ENCODE measurements at places on chromosomes 13 and 19.

DNA sequence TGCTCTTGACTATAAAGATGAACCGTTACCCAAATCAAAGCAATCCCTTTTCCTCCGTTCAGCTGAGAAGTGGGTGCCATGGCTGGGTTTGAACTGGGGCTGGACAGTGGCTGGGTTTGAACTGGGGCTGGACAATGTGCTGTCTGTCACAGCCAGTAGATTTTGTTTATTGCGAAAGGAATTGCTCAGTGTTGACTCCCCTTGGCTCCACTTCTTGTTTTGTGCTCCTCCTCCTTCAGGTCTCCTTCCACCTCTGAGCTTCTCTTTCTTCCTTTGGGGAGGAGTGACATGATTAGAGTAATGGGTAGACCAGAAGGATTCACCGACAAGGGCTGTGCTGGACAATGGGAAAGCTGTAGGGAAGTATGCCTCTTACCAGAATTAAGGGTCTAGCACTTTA lies 19.4 kb upstream of the MBNL2 start:
- DNase-seq: no peak

- DNase-seq: no peak
Observed at GRCh38 chr13:111897846-111898215, 169.1 kb upstream of the SOX1 start.

DNA sequence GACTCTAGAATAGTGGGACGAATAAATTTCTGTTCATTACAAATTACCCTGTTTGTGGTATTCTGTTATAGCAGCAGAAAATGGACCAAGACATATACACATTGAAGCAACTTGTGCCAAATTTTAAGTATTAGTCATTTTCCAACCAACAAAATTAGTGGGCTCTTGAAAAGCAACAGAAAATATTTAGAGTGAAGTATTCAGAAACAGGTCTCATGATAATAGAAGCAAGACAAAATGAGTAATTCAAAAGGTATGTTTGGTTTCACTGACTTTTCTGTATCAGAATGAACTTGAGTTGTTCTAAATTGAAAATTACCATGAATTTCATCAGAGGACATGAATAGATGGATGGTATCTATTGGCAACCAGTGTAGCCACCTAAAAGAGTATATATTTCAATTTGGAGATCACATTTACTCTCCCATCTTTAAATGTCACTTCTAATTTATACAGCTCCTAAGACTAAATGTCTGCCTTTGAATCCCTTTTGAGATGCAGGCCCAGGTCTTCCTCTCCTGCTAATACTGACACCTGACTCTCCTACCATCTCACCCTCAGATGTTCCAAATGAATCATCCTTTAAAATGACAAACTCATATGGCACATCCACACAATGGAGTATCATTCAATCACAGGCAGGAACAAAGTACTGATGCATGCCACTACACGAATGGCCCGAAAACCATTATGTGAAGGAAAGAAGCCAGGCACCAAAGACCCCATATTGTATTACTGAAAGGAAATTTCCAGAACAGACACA lies 40.7 kb upstream of the DOCK9 start:
- no peak for DNase-seq

GRCh38 chr19:16496613-16496983 lies 404 bp downstream of the C19orf44 start:
- DNase-seq: no peak

GRCh38 chr13:25503856-25504255 lies 132.1 kb downstream of the ATP8A2 start:
- no peak for DNase-seq

DNA sequence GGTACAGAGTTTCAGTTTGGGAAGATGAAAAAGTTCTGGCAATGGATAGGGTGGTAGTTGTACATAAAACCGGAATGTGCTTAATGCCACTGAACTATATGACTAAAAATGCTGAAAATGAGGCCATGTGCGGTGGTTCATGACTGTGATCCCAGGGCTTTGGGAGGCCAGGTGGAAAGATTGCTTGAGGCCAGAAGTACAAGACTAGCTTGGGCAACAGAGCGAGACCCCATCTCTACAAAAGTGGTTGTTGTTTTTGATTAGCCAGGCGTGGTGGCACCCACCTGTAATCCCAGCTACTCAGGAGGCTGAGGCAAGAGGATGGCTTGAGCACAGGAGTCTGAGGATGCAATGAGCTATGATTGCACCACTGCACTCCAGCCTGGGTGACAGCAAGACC lies 12.8 kb downstream of the SMAD9 start:
- no peak for DNase-seq

DNA sequence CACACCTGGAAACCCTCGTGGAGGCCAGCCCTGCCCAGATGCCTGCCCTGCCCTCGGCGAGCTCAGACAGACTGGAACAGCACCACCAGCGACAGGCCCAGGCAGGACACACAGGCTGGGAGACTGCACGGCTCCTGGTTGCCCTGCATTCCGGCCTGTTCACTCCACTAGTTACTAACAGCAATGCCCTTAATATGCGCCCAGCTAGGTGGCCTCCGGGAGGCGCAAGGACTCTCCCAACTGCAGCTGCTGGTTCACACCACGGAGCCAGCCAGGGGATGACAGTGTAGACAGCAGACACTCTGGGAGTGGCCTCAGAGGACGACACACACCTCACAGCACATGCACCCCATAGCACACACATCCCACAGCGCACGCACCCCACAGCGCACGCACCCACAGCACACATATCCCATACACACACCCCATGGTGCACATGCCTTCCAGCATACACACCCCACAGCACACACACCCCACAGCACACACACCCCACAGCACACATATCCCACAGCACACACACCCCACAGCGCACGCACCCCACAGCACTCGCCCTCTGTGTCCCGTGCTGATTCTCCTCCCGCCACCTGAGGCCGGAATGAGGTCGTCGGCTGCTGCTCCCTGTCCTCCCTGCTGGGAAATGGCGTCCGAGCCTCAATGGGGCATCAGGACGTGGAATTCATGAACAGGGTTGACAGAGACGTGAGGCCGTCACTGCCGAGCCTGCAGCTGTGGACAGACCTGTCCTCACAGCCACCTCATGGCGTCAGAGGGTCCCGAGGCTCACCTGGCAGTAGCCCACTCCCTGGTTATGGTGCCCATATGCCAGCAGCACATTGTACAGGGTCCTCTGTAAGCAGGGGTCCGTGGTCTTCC lies 13.6 kb downstream of the GRTP1 start:
- DNase-seq: no peak

GRCh38 chr13:93715866-93716265 lies 489.3 kb downstream of the GPC6 start:
- no peak for DNase-seq

- DNase-seq: no peak
Observed at GRCh38 chr19:32895384-32895783, 25.8 kb upstream of the SLC7A9 start.

DNA sequence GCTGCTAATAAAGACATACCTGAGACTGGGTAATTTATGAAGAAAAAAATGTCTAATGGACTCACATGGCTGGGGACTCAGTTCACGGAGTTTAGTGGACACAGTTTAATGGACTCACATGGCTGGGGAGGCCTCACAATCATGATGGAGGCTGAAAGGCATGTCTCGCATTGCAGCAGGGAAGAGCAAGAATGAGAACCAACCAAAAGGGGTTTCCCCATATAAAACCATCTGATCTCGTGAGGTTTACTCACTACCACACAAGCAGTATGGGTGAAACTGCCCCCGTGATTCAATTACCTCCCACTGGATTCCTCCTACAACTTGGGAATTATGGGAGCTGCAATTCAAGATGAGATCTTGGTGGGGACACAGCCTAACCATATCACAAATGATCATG lies 1181.2 kb downstream of the PCDH9 start:
- DNase-seq: no peak

GRCh38 chr13:113926951-113927660 lies 46.8 kb downstream of the C13orf46 start:
- DNase-seq: no peak

DNA sequence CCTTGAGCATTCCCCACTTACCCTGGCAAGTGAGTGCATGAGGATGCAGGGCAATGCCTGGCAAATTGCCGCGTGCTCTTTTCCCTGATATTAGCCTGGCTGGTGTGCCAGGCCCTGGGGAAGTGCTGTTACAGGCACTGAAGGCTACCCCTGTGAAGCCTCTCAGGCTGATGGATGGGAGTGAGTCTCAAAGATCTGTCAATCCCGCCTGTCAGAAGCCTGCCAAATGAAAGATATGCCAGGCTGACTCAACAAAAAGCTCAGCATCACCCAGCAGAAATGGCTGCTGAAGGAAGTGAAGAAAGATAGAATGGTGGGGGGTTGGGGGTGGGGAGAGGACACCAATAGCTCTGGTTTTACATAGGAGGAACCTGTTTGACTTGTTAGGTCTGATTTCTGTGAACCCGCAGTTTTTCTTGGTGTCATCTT lies 112.1 kb downstream of the LACC1 start:
- no peak for DNase-seq

GRCh38 chr13:24257497-24257896 lies 51.9 kb upstream of the C1QTNF9 start:
- no peak for DNase-seq

- DNase-seq: peak; percentile 74
Observed at GRCh38 chr13:75372517-75372916, 109.5 kb downstream of the TBC1D4 start.

DNA sequence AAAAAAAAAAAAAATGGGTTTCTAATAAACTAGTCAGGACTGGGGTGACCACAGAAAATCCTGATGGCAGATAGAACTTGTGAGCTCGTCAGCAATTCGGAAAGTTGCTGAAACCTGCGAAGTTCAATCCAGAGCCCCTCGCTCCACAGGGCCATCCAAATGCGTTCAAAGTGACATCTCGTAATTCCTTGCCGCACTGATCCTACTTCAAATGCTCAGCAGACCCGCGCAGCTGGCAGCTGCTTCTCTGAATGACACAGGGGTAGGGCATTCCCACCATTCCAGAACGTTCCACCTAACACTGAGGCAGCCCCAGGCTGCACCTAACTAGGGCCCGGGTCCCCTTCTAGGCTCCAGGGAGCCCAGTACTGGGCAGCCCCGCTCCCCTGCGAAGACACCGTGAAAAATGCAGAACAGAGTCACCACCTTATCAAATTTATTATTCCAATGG lies 4.8 kb upstream of the DAPK3 start:
- no peak for DNase-seq

DNA sequence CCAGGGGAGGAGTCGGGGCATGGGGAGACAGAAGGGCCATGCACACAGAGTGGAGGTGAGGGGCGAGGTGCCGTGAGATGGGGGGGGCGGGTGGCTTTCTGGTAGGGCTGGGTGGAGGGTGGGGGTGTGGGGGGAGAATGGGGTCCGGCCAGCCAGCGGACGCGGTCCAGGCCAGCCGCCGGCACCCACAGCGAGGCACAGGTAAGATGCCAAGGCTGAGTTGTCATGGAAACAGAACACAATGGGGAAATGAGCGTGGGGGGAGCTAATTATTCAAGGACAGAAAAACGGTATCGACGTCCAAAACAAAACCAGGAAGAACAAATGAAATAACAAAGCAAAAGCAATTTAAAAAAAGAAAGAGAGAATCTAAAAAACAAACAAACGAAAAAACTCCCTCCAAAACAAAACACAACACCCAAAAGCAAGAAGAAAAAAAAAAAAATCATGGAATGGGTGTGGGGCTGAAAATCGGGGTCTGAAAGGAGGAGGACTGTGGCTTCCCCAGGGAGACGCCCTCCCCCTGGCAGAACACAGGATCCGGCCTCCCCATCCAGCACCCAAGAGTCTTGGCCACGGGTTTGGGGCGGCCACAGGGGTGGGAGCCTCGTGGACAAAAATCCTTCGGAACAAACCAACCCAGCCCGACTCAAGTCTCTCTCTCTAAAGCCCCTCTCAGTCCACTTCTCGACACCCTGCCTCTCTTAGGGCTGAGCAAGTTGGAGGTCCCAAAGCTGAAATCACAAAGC lies 92.5 kb downstream of the PTPRS start:
- no peak for DNase-seq

- no peak for DNase-seq
Observed at GRCh38 chr13:23639674-23640073, 69.5 kb downstream of the TNFRSF19 start.

- DNase-seq: no peak
Observed at GRCh38 chr19:45063851-45064801, 12.2 kb downstream of the ZNF296 start.

- no peak for DNase-seq
Observed at GRCh38 chr13:80857321-80857720, 516.4 kb upstream of the SPRY2 start.

- no peak for DNase-seq
Observed at GRCh38 chr19:24052811-24053210, 34.2 kb upstream of the ZNF254 start.

GRCh38 chr13:19586904-19587634 lies 25.7 kb upstream of the TPTE2 start:
- peak; percentile 41 for DNase-seq

- no peak for DNase-seq
Observed at GRCh38 chr13:41061914-41062837, 867 bp downstream of the WBP4 start.

- DNase-seq: no peak
Observed at GRCh38 chr19:12346896-12347295, 13.5 kb upstream of the ZNF563 start.

DNA sequence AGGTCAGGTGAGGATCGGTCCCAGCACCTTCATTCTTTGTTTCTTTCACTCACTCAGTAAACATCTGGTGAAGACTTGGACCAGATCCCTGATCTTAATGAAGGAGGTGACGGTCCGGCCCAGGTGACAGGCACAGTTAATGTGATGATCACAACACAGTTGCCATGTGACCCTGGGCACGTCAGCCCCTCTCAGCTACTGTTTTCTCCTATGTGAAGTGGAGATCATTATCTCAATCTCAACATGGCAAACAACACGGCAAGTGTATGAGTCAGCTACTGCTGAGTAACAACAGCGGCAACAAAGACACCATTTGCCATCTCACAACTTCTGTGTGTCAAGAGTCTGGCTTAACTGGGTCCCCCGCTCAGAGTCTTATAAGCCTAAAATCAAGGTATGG lies 74.6 kb downstream of the GNG7 start:
- DNase-seq: no peak

GRCh38 chr19:17220207-17220758 lies 5.1 kb downstream of the USE1 start:
- no peak for DNase-seq

DNA sequence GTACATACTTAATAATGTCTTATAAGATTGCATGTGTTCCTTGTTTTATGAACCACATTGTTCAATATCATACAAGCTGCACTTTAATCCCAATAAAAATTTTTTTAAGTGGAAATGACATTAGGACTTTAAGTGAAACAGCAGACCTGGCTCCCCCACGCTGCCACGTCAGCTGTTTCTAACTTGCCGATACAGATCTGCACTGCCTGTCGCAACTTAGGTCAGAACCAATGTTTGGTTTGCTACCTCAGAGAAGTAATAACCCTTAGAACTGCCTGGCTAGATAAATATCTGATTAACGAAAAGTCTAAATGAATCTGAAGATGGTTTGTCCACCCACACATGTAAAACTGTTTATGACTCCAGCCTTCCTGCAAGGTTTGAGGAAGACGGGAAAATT lies 327.5 kb upstream of the DACH1 start:
- no peak for DNase-seq

DNA sequence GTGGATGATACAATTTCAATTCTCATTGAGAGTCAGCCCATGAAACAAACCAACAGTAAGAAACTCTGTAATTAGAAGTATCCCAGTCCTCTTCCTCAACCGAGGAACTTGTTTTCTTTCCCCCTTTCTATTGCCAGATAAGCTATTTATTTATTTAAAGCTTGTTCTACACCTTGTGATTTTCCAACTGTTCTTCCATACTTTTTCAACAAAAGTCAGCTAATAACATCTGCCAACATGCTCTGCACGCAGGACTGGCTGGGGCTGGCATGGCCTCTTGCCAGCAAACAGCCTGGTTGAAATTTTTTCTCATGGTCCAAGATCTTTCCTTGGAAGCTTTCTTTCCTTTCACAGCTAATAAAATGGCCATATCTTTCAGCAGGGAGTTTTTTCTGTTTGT lies 2.9 kb upstream of the IRS2 start:
- no peak for DNase-seq

All from thymus (tissue), 14 donors.